ENCODE measurements at places on chromosomes 3 and 15.

DNA sequence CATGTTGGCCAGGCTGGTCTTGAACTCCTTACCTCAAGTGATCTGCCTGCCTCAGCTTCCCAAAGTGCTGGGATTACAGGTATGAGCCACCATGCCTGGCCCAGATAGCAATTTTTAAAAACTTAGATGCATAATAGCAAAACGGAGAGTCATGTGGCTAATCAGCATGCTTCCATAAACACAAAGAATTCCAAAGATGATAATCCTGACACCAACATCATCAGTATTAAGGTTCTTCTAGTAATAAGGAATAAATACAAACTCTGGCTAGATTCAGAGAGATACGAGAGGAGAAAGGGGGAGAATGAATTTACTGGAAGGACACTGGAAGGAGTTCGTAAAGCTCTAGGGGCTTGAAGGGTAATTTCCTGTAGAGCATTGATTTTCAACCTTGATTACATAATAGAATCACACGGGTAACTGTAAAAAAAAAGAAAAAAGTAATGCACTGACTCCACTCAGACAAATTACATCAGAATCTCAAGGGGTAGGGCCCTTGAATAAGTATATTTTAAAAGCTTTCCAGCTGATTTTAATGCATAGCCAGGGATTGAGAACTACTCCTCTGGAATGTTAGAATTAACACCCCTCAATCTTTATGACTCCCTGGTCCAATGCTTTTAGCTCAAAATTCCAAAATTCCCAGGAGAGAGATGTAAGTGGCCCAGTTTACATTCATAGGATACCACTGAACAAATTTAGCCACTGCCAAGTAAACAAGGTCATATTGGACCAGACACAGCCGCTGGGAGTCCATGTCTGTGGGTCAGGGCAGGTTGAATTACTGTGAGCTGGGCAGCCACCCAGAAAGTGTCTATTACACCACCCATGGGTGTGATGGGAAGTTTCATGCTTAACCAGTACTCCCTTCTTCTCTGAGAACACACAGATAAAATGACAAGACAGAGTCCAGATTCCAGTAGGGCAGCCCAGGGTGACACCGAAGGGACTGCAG, 243.9 kb downstream of the TBL1XR1 start:
- DNase-seq = peak; percentile 54

- DNase-seq = no peak
These were observed 34.0 kb downstream of the ARIH2 start for GRCh38 chr3:48952510-48953118.

DNA sequence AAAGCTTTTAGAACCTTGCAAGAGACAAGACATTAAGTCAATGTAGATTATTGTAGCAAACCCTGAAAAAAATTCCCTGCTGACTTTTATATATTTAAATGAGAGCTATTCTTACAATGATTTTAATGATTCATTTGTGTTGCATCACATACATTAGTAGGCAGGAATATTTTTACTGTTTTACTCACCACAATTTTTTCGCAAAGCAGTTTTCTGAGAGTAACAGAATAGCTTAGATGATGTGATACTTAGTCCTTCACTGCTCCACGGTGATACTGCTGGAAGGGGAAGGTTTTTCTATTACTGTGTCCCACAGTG, 43.9 kb upstream of the CLRN1 start:
- no peak for DNase-seq

- DNase-seq = no peak
These were observed 42.9 kb upstream of the FRMD4B start for GRCh38 chr3:69428657-69429255.

DNA sequence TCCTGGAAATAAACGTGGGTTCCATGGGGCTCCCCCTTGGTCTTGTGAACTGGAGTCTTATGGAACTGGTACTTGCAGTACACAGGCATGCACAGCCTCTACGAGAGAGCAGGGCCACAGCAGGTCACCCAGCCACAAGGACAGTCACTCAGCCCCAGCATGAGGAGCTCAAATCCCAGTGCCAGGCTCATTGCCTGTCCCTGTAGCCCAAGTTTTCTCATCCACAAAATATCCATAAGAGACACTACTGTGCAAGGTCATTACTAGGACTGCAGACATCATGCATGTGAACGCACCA, 48.0 kb downstream of the CFAP92 start:
- no peak for DNase-seq

- peak; percentile 45 for DNase-seq
These were observed 59.7 kb downstream of the RGMA start for GRCh38 chr15:93029214-93029835.

DNA sequence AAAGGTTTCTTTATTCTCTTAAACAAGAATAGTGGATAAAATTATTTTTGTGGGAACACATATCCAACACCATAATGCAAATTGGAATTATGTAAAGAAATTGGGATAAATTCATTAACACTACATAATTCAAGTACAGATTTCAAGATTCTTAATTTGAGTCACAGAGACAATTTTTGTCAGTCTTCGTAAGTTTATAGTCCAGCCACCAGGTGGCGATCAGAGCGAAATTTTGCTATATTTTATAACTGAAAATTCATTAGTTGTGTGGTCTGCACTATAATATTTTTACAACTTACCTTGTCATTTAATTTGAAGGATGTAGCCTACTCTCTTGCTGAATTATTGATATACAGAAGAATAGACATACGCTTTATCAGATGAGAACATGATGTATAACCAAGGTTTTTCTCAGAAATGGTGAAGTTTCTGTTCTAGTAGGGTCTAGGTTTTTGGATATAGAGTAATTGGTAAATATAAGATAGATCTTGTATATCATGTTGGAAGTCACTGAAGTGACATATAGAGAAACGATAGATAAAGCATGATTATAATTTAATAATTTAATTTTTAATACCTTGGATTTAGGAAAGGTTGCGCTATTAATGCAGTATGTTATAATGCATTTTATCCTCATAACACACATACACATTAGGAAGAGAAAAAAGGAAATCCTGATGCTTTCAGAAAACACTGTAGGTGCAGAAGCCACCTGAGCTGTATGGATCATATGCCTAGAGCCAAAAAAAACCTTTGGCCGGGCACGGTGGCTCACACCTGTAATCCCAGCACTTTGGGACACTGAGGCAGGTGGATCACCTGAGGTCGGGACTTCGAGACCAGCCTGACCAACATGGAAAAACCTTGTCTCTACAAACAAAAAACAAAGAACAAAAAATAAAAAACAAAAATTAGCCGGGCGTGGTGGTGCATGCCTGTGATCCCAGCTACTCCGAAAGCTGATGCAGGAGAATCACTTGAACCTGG, 31.7 kb downstream of the PLSCR4 start:
- DNase-seq = no peak

GRCh38 chr3:175278680-175279079, 419.5 kb downstream of the NAALADL2 start:
- no peak for DNase-seq

- DNase-seq = no peak
These were observed 1028.1 kb downstream of the NTRK3 start for GRCh38 chr15:87228460-87228859.

DNA sequence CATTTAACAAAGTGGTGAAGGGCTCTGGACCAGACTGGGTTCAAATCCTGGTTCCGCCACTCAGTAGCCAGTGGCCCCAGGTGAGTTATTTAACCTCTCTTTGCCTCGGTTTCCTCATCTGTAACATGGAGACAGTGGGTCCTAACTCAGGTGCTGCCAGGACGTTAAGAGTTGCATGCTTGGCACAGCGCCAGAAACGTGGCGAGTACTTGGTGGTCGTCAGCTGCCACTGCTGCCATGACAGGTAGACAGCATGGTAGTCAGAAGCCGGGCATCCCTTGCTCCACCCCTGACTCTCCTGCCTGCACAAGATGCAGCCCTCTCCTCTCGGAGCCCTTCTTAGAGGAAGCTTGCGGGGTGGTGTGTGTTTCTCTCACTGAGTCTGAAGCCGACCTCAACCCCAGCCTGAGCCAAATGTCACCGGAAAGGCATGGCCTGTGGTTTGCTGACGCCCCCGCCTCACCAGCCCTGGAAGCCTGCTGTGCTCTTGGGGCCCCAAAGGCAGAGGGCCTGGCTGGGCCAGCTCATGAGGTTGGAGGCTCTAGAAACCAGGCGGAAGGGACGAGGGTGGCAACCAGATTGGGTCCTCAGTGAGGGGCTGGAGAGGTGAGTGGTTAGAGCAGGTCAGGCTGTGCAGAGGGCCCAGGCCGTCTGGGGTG, 160.8 kb upstream of the TLE3 start:
- no peak for DNase-seq

DNA sequence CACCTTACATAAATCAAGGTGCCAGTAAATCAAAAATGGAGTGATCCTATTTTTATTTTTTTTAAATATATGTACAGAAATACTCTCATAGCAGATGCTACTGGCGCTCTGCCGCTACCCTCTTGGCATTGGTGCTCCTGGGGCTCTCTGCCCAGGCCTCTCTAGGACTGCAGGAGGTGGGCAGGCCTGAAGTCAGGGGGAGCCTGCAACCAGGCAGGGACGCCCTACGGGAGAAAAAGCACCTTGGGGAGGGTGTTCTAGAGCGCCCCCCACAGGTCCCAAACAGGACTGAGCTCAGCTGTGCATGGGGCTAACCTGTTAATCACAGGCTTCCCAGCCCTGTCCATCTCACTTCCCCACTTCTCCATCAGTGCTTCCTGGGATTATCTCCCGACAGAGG, 192.5 kb downstream of the SHQ1 start:
- no peak for DNase-seq

- DNase-seq = no peak
These were observed 115.4 kb downstream of the WDR76 start for GRCh38 chr15:43942194-43942593.

GRCh38 chr3:142768338-142768737, 44.5 kb downstream of the TRPC1 start:
- no peak for DNase-seq

DNA sequence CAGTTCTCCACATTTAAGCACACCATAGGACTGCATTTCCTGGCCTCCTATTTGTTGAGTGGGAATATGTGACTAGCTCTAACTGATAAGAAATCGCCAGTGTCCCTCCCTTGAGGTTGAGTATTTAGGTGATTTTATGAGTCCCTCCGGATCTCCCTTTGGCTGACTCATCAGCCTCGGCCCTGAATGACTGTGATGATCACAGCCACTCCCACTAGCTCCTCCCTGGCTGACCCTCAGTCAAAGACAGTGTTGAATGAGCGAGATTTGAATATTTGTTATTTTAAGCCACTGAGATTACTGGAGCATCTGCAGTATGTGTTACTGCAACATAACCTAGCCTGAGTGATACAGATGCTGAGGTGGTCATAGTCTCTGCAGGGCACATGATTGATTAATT, 515.3 kb downstream of the EPHB1 start:
- no peak for DNase-seq

DNA sequence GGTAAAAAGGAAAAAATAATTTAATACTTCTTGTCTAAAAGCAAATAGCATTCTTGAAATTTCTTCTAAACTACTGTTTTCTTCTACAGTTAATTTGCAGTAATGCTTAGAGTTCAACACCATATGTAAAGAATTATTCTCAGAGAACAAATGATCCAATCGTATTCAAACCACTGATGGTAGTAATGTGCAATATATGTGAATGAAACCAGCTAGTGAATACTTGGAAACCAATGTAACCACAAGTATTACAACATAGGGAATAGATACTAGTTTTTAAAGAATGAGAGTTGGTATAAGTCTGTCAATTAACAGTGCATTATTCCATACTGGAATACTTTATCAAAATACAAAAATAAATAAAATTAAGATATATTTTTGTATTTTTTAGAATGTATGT, 850.0 kb downstream of the DIPK2A start:
- DNase-seq = no peak

DNA sequence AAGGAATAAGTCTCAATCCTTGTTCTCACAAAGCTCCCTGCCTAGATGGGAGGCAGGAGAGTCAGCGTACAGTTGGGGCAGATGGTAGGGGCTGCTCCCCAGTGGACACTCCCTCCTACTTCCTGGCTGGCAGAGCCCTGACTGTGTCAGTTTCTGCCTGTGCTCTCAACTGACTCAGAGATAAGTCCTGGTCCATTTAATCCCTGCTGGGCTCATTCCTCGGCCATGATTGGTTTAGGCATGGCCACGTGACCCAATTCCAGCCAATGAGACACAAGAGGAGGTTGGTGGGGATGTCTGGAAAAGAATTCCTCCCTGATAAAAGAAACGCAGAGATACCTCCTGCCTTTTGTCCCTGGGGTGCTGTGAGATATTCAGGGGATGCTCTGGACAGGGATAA, 118.1 kb upstream of the SLC6A11 start:
- DNase-seq = no peak

GRCh38 chr15:38085114-38085513, 150.7 kb downstream of the TMCO5A start:
- no peak for DNase-seq

- no peak for DNase-seq
These were observed 30.0 kb upstream of the TSEN2 start for GRCh38 chr3:12454076-12454815.

GRCh38 chr3:17872457-17872856, 130.0 kb upstream of the TBC1D5 start:
- DNase-seq = no peak

- no peak for DNase-seq
These were observed 102.3 kb downstream of the MYRIP start for GRCh38 chr3:39911465-39912309.

DNA sequence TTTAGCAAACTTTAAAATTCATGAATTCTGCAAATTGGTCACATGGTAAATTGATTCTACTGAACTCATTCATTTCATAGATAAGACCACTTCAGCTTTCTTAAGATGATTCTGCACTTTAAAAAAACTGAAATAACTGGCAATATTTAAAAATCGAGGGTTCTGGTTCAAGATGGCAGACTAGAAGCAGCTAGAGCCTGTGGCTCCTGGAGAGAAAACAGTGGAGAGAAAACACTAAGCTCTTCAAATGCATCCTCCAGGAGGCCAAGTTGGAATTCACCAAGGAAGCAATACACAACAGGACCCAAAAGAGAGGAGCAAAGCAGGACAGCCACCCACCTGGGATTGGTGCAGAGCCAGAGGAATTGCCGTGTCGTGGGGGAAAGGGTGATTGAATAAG, 132.1 kb downstream of the SPATA16 start:
- DNase-seq = no peak

DNA sequence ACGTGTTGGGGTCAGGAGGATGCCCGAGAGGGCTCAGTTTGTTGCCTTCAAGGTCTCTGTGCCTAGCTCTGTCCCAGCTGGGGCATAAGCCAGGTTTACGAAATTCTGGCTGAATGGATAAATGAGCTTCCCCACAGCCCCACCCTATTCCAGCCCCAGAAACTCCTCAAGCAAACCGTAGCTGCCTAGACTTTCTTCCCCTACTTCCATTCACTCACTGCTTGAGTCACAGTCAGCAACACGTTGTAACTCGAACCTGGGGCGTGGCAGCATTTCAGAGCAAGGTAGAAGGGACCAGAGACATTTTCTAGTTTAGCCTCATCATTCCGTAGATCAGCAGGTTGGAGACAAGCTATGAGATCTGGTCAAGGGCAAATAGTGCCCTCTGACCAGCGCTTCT, 24.2 kb downstream of the NMNAT3 start:
- DNase-seq = no peak

All from breast epithelium (tissue), 4 donors.